ENCODE measurements at places on chromosomes 11 and 22.

DNA sequence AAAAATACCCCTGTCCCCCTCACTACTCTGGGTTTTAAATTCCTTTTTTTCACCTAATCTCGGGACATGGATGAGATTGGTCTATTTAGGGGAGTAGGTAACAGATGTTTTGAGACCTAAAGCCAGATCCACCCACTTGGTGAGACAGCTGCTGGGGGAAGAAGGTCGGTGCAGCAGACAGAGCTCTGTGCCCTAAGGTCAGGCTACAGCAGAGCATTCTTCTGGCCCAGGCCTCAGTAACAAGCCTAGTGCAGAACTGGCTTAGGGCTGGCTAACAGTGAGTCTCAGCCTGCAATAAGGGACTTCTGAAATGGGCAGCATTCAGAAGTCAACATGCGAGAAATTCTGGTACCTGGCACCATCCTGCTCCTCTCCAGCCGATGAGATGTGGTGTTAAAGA is 444.9 kb upstream of the KIRREL3 start:
- DNase-seq = no peak

DNA sequence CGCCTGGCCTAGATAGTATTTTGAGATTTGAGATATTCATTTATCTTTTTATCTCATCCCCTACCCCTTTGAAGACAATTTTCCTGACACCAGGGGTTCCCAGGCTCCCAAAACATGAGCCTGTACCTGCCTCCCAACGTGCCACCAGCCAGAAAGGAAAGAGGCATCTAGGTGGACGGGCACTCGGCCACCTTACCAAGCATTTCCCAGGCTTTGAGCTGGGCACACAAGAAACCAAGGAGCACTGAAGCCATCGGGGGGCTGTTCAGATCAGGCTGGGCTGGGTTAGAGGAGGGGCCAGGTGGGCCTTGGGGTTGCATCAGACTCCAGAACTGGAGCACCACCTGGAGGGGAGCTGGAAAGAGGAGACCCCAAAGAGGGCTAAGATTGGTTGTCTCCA is 28.5 kb upstream of the BAIAP2L2 start:
- DNase-seq = no peak

DNA sequence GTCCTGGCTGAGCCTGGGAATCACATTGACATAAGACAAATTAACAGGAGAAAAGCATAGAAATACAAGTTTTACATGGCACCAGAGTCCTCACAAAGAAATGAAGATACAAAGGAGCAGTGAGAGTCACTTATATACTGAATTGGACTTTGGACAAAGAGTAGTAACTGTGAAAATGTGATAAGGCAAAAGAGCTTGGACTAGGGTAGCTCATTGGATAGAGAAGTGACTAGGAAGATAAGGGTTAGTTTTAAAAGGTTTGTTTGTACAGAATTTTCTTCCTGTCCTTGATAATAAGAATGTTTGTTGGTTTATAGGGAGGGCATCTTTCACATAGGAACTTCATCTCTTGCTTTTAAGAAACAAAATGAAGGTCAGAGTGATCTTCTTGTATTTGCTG is 17.9 kb upstream of the NUCB2 start:
- DNase-seq = no peak

DNA sequence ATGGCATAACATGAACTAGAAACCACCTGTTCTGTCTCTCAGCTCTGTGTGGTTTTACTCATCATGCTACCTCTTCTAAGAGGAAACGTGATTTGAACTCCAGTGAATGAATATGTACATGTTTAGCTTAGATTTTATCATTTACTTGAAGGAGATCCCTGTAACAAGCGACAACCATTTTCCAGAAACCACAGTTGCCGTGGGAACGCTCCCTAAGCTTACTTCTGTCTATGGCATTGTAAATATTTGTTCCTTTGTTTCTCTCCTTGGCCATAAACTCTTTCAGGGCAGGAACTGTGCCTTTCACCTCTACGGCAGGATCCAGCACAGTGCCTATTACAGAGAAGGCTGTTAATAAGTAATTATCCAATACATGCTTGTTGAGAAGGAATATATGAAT is 17.1 kb upstream of the TPH1 start:
- peak; percentile 34 for DNase-seq

DNA sequence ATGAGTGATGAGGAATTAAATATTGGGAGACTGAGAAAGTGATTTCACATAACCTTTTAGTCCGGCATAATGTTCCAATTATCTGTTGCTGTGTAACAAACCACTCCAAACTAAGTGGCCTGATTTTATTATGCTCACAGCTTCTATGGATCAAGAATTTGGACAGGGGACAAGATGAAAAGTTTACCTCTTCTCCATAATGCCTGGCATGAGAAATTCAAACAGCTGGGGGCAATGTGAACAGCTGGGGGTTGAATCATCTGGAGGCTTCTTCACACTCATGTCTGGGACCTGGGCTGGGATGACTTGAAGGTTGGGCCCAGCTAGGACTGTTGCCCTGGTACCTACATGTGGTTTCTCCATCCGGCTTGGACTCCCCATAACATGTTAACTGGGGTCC is 99.4 kb upstream of the DRD2 start:
- no peak for DNase-seq

GRCh38 chr11:117874253-117874909 is 2.1 kb downstream of the FXYD6 start:
- DNase-seq = no peak

GRCh38 chr22:36147196-36147791 is 13.3 kb downstream of the APOL3 start:
- DNase-seq = no peak

DNA sequence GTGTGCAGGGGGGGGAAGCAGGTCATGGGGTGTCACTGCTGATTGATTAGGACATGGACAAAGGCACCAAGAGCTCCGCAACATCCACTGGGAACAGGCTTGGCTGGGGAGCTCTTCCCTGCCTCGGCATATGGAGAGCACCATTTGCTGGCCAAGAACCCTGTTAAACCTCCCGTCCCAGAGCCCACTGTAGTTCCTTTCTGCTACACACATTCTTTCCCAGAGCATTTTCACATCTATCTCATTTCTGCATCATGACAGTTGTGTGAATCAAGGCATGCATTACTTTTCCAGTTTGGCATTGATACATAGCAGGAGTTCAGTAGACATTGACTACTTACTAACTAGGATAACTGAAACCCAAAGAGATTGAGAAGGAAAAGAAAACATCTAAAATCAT is 333.4 kb upstream of the B3GAT1 start:
- no peak for DNase-seq

GRCh38 chr11:18236664-18237356 is at the start of gene SAA4:
Gene SAA4, minus strand, starts transcription at chr11:18236802. Its CDS starts 876 bp downstream, at chr11:18235926.
- no peak for DNase-seq

- DNase-seq = no peak
Measured at GRCh38 chr22:17229991-17230630, 10.9 kb upstream of the ADA2 start.

GRCh38 chr11:118608360-118609227 is 1.2 kb downstream of the PHLDB1 start:
- no peak for DNase-seq

GRCh38 chr11:105719073-105719822 is 109.4 kb downstream of the GRIA4 start:
- DNase-seq = peak; percentile 27

DNA sequence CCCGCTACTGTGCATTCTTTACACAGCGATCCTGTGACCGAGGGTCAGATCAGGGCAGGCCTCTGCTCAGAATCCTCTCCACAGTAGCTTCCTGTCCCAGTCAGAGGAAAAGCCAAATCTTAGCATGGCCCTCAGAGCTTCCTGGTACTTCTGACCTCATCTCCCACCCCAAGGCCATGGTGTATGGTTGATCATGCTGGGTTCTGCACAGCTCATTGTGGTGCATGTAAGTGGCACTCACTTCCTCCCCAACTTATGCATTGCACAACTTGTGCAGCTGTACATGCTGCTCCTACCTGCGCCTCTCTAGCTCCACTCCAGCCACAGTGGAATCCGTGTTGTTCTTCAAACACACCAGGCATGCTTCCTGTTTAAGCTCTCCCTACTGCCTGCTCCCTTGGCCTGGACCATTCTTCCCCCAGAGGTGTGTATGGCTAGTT is 20.3 kb downstream of the BMAL1 start:
- no peak for DNase-seq

DNA sequence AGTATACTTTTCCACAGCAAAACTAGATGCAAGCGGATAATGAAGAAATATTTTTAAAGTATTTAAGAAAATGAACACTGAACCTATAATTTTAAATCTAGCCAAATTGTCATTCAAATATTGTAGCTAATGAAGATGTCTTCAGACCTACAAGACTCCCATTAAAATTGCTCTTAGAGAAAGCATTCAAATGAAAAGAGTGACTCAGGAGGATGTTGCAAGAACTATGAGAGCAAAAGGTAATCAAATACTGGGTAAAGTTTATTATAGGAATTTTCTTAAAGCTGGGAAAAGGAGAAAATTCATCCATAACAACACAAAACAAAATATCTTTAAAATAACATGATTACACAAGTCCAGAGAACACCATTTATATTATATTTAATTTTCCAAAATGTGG is 5.4 kb upstream of the POU2AF1 start:
- DNase-seq = no peak

- DNase-seq = no peak
Measured at GRCh38 chr11:24755260-24755839, 258.5 kb downstream of the LUZP2 start.

- no peak for DNase-seq
Measured at GRCh38 chr22:41538583-41538982, 5.7 kb downstream of the POLR3H start.

DNA sequence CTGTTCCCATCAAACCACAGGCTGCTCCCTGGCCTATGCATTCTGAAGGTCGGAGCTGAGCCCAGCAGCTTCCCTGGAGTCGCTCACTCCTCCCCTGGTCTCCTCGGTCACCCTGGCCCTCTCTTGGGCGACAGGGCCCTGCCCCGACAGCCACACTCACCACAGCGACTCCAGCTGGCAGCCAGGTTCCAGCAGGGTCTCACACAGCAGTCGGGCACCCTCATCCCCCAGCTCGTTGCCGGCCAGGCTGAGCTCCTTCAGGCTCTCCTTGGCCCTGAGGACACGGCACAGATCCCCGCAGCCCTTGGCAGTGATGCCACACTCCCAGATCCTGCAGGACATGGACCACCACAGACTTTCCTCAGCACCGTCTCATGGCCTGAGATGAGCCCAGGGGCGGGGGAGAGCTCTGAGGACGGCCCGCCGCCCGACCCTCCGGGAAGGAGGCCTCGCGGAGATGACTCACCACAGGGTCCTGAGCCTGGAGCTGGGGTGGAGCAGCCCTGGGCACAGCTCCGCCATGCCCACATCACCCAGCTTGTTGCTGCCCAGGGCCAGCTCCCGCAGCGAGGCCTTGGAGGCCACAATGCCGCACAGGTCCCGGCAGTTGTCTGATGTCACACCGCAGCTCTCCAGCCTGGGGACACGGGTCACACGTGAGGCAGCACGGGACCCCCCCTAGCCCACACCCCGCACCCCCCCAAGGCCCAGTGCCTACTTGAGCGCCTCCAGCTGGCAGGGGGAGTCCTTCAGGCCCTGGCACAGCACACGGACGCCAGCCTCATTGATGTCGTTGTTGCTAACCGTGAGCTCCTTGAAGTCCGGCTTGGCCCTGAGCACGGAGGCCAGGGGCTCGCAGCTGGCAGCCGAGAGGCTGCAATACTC is 8.5 kb downstream of the RNH1 start:
- no peak for DNase-seq

- DNase-seq = no peak
Measured at GRCh38 chr11:113202431-113202830, 112.0 kb upstream of the TTC12 start.

GRCh38 chr11:124877910-124878758 is 12.9 kb downstream of the ROBO3 start:
- DNase-seq = no peak

DNA sequence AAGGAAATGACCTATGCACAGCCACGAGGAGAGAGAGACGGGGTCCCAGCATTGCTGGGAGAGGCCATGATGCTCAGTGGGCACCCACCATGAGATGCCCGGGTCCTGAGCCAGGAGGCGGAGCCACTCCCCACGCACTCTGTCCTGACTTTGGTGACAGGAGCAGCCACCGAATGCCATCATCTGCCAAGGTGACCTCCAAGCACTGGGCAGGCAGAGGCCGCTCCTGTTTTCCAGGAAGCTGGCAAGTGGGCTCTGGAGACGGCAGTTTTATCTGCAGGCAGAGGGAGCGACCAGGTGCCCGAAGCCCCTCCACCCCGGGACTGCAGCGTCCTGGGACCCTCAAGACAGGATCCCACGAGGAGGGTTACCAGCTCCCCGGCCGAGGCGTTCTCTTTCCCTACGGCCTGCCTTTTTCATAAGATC is 453.9 kb downstream of the BRD1 start:
- no peak for DNase-seq

GRCh38 chr11:17779861-17780594 is 45.4 kb downstream of the KCNC1 start:
- no peak for DNase-seq

DNA sequence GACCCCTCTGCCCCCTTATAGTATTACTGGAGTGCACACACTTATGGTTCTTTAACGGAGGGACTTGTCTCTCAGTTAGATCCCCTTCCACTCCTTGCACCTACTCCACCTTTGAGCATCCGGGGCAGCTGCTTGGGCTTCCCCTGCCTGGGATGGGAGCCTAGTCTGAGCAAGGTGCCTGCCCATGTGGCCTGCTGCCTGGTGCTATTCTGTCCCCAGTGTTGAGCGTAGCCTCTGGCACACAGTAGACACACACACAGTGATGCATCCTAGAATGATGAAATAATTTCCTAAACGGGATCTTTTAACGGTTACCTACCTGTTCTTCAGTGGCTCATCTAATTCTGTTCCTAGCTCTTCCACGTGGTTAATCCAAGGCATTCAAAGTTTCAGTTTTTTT is 22.4 kb downstream of the PPFIA1 start:
- DNase-seq = no peak

DNA sequence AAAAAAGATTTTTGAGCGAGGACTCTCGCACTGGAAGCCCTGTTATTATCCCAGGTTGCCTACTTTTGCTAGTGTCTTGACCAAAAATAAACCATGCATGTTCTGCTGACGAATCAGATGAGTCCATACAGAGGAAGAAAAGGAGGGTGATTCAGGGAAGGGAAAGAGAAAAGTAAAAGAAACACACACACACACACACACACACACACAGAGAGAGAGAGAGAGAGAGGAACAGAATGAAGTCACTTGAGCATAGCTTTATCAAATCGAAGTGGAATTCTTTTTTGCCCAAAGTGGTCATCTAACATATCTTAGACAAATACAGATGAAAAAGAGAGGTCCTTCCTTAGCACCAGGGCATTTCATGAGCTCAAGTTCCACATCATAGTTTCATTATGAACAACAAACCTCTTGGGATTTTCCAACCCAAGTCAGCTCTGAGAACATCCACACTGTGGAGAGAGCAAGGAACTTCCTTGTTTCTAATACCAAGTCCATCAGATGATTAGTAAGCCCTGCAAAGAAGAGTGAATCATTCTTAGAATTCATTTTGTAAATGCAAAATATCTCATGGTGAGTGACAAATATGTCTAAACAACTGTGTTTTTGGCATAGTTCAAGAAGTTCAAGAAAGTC is 7.7 kb upstream of the MMP12 start:
- DNase-seq = no peak

Measured in NCI-H2227 treated with DMSO at 0.1 percent for 48 hours (cell line).